Cerebellum (tissue), 4 donors: ENCODE measurements at places on chromosomes 7 and 10. TPM values are rescaled to one million over a fixed set of nuclear protein-coding genes. Genes with fewer than 3 reads are reported as not detected.

DNA sequence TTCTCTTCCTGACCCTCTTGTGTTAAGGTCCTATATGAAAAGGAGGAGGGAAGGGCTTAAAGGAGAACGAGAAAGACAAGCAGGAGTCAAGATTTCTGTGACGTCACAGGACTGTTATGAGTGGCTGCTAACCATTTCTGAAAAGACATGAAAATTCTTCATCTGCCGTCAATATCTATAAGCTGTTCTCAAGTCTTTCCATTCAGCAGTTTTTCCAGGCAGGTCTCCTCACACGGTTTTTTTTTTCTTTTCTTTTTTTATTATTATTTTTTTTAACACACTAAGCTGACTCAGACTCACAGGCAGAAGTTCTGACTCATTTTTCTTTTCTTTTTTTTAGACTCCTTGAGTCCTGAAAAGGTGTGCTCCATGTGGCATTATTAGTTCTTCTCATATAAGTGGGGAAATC, 72.0 kb downstream of the DGKI start:
- DNase-seq, result no peak

DNA sequence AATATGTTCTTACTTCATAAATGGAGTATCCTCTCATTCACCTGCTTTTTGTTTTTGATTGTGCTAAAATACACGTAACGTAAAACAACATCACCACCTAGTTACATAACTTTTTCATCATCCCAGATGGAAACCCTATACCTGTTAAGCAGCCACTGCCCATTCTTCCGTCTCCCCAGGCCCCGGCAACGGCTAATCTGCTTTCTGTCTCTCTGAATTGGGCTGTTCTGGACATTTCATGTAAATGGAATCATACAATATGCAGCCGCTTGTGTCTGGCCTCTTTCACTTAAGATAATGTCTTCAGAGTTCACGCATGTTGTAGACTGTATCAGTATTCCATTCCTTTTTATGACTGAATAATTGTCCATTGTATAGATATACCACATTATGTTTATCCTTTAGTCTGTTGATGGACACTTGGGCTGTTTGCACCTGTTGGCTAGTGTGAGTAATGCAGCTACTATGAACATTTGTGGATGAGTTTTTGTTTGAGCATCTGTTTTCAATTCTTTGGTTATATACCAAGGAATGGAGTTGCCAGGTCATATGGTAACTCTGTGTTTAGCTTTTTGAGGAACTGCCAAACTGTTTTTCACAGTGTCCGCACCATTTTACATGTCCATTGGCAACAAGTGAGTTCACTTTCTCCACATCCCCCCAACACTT, 14.1 kb upstream of the SUN1 start:
- DNase-seq, result no peak

DNA sequence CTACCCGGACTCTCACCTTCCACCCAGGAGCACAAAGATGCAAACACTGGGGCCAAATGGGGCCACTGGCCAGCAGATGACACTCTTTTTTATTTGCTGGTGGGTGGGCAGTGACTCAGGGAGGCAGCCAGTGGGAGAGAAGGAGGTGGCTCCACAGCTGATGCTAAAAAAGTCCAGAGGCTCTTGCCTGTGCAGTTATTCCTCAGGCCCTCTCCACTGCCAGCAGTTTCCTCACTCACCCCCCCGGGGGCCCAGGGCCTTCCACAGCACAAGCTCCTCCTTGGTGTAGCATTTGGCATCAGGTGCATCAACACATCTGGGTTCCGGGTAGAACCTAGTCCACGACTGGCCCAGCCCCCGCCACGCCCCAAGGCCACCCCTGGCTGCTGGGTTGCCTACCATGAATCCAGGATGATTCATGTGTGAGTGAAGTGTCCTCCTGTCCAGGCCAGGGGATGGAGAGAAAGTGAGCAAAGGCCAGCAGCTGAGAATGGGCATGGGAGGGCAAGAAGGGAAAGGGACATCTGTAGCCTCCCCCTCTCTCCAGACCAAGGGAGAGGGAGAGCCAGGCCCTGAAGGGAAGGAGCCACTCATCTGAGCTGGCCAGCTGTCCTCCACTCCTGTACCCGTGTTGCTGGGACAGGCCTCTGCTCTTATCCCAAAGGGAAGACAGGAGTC, 1.7 kb upstream of the KCNH2 start:
- DNase-seq, result no peak

DNA sequence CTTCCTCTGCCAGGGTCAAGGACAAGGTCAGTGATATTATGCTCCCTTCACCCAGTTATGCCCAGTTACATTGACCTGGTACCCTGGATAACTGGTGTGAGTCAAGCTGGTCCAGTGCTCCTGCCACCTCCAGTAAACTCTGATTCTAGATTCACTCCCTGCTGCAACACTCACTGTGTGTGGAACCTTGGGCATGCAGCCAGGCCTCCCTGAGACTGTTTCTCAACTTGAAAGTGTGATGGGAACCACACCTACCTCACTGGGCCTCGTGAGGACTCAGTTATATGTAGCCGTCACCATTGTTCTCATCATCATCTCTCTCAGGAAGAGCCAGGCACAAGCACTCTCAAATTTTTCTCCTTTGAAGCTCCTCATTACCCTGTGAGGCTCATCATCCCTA, 935 bp upstream of the ZNF736 start:
- no peak for DNase-seq

DNA sequence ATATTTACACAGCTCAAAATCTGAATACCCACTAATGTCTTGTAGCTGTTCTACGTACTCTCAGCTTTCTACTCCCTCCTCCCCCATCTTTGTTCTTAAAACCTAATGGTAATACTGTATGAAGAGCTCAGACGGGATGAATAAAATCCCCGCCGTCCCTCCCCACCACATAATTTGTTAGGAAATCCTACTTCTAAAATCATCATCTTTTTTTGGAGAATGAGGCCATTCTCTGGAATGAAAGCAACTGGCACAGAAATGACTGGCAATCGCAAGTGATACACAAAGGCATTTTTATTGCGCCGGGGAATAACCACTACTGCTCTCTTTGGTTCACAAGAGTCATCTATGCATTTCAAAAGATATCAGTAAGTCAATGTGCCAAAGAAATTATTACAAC, 27.3 kb downstream of the SLC35B4 start:
- DNase-seq, result no peak

DNA sequence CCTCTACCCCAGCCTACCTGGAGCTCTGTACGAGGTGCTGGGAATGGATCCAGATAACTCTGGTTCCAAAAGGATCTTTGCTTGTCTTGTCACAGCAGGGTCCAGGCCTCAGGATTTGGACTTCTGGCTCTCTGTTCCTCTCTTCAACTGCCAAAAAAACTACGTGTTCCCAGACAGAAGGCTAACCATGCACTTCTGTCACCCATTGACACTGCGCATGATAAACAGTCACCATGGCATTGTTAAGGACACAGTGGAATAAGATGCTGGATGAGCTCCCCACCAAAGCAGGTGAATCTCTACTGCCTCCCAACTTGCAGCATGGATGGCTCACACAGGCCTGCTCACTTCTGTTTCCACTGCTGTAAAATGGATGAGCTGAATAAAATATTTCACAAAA, 637.9 kb downstream of the TNS3 start:
- DNase-seq, result peak; percentile 6

DNA sequence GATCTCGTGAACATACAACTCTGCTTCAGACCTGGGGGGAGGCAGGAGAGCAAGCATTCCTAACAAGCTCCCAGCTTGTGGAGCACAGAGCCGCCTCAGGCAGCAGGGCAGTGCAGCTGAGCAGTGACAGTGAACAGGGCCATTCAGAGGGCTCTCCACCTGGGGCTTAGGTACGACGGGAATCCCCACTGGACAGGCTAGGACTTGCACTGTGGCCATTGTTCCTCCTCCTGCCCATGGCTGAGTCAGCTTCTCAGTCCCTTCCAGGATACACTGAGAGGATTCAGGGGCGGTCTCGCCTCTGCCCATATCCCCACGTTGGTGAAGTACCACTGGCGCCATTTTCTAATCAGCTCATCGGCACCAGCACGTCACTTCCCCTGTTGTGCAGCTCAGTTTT, 71.1 kb downstream of the FIGNL1 start:
- no peak for DNase-seq

DNA sequence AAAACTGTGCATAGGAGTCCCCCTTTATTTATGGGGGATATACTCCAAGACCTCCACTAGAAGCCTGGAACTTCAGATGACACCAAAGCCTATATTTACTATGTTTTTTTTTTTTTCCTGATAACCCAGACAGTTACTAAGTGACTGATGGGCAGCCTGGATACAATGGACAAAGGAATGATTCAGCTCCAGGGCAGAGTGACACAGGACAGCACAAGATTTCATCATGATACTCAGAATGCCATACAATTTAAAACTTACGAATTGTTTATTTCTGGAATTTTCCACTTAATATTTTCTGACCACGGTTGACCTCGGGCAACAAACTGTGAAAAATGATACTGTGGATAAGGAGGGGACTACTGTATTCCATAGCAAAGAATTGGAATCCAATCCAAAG, 843.6 kb downstream of the PCDH15 start:
- DNase-seq, result no peak

GRCh38 chr7:104196161-104196560, 11.7 kb downstream of the ORC5 start:
- no peak for DNase-seq

GRCh38 chr10:35447693-35448407, 111.5 kb downstream of the CCNY start:
- peak; percentile 17 for DNase-seq

DNA sequence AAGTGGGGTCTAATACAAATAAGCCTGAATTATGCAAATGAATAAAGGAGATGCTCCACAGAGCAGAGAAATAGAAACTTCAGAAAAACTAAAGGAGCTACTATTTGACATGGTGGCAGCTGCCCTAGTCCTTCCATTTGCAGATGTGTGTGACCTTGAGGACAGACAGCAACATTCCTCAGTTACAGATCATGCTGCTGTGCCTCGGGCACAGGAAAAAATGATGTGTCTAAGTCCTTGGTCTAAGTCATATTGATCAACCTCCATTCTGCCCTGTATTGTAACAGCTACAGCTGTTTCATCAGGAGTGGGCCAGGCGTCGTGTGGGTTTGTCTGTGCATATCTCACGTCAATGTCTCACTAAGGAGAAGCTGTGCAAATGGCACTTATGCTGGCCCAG, 710.4 kb downstream of the TNS3 start:
- no peak for DNase-seq

DNA sequence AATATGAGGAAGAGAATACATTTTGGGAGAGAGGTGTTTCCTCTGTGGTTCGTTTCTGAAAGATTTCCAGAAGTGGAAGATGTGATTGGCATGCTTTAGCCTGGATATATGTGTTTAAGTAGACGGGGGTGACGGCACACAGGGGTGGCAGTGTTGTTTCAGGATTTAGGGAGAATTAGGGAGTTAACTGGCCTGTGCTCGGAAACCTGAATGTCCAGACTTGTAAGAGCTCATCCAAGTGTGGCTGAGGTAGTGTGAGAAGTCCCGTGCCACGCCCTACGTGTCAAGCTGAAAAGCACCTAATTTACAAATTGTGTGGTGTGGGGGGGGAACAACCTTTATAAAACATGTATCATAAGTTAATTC, 1.1 kb downstream of the RALA start:
- DNase-seq, result peak; percentile 18

DNA sequence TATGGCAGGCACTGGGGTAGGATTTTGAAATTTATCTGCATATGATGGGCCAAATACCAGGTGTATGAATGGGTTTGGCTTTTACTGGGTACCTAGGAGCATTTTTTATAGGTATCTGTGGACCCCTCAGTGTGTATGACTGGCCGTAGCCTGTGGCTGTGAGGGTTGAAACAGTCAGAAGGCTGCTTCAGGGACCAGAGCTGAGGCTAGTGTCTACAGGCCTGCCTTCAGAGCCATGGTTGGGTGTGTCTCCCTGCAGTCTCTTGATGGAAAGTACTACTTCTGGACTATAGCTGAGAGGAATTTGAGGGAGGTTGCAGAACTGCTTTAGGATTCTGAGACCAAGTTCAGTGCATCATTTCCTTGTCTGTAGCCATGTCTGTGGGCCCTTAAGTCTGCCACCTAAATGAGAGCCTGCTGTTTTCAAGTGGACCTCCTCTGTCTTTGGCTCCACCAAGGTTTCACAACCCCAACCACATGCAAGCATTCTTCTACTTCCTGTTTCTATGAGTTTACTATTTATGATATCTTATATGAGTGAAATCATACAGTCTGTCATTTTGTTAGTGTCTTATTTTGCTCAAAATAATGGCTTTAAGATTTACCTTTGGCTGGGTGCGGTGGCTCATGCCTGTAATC, 19.9 kb upstream of the ZNF138 start:
- no peak for DNase-seq

DNA sequence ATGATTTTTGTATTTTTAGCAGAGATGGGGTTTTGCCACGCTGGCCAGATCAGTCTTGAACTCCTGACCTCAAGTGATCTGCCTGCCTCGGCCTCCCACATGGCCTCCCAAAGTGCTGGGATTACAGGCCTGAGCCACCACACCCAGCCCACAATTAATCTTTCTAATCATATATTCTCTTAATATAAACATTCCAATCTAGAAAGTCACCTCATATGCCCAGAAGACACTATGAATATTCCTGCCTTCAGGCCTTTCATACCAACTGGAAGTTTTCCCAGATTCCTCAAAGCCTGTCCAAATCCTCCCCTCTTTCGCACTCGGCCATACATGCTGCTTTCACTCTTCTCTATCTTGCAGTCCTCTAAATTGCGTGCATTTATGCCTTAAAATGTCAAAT, 32.6 kb downstream of the PDZD8 start:
- peak; percentile 1 for DNase-seq

- DNase-seq, result no peak
Observed at GRCh38 chr7:96700516-96700915, 9.1 kb downstream of the SEM1 start.

DNA sequence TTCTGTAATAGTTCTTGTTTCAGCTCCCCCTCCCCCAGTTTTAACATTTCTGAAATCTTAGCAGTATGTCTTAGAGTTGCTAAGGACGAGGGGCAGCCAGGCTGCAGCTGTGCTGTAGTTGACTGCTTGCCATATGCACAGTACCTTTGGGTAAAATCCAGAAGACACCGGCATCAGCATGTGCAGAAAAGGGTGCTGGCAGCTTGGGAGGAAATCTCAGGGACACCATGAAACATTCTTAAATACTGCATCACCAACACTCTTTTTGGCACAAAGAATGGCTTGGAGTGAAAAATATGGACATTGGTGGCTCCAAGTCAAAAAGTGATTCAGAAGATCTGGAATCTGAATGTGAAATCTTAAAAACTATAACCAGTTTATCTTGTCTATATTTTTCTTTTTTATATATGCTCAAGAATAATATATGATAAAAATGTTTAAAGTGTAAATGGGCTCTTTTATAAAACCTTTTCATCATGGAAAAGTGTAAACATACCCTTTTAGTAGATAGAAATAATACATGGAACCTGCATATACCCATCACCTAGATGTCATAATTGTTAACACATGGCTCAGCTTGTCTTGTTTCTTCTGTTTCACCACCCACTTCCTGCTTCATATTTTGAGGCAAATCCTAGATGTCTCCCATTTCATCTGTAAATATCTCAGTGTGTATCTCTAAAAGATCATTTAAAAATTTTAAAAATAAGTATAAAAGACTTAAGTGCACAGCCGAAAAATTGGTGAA, 34.4 kb upstream of the ARMS2 start:
- no peak for DNase-seq

Gene ORC5
- total RNA-seq, result 40.6 TPM

Gene NPC1L1
- not detected for total RNA-seq

Gene RNF32
- total RNA-seq, result 1.4 TPM

Gene OIT3
- 1.4 TPM for total RNA-seq

Gene PLPP4
- 27.6 TPM for total RNA-seq
